Keratinocyte (primary cell): ENCODE measurements at places on chromosomes 1 and 21.

DNA sequence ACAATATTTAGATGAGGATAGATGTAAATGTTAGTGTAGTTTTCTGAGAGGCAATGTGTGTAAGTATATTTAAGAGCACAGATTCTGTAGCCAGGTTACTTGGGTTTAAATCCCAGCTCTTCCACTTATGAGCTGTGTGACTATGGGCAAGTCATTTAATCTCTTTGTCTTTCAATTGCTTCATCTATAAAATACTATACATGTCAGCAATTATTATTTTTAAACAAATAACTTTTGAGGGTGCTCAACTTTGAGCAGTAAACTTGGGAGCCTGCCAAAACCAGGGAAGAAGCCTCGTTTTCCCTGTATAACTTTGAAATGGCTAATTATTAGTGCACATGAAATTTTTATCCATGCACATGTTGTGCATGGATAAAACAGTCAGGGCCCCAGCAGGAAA is 222.8 kb downstream of the FOXD2 start:
- DNase-seq: no peak

GRCh38 chr21:37984416-37984815 is 68.2 kb upstream of the KCNJ6 start:
- DNase-seq: peak; percentile 21

- DNase-seq: no peak
Measured at GRCh38 chr21:42194863-42195262, 24.1 kb upstream of the ABCG1 start.

DNA sequence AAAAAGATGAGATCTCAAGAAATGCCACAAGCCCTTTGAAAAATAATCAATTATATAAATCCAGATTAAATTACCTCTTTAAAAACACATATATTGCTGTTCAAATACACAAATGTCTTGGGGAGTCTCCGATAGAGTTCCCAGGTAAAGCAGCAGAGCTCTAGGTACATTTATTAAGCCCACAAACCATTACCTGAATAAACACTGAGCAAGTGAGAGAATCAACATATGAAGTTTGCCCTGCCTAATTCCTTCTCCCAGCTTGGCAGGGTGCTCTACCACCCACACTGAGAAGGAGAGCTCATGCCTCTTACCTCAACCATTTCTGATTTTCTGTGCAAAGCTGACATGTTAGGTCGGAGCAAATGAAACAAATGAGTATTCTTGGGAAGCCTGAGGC is 402.4 kb downstream of the KCNH1 start:
- no peak for DNase-seq

- no peak for DNase-seq
Measured at GRCh38 chr1:247366926-247367645, 35.4 kb upstream of the ZNF496 start.

- no peak for DNase-seq
Measured at GRCh38 chr21:41848533-41848932, 30.6 kb downstream of the PRDM15 start.

- no peak for DNase-seq
Measured at GRCh38 chr21:36747041-36747814, 48.3 kb downstream of the SIM2 start.

GRCh38 chr1:183198463-183198862 is 12.4 kb downstream of the LAMC2 start:
- DNase-seq: no peak

DNA sequence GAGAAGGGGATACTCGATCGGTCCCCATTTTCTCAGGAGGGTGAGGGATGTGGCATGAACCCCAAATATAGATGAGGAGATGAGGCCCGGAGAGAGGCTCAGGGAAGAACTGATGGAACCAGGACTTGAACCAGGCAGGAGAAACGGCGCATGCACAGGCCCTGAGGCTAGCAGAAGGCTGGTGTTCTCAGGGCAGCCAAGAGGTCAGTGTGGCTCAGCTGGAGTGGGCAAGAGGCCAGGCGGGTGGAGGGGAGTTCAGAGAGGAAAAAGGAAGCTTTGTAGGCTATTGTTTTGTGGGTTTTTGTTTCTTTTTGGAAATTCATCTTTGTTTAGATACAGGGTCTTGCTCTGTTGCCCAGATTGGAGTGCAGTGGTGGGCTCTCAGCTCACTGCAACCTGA is 122.0 kb downstream of the LACTBL1 start:
- DNase-seq: no peak

DNA sequence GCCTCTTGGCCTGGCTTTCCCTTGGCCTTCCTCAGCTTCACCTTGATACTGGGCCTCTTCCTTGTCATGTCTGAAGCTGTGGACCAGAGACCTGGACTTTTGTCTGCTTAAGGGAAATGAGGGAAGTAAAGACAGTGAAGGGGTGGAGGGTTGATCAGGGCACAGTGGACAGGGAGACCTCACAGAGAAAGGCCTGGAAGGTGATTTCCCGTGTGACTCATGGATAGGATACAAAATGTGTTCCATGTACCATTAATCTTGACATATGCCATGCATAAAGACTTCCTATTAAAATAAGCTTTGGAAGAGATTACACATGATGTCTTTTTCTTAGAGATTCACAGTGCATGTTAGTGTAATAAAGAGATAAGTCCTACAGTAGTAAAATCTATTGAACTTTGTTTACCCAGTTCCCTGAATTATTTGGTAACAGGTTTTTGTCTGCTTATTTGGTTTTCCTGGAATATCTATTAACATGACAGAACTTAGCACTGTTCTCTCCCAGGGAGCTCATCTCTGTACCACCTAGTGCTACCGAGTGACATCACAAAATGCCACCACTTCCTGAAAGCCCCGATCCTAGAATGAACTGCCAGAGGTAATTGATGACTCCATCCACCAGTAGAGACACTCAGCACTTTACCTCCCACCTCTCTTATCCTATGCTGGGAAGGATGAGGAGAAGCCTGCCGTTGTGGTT is 22.2 kb downstream of the UBE2T start:
- DNase-seq: no peak

GRCh38 chr1:190439447-190439846 is 38.2 kb downstream of the BRINP3 start:
- no peak for DNase-seq

GRCh38 chr1:44408632-44409602 is 3.9 kb downstream of the RNF220 start:
- DNase-seq: no peak

- DNase-seq: no peak
Measured at GRCh38 chr1:30768830-30769718, 11.5 kb upstream of the LAPTM5 start.

DNA sequence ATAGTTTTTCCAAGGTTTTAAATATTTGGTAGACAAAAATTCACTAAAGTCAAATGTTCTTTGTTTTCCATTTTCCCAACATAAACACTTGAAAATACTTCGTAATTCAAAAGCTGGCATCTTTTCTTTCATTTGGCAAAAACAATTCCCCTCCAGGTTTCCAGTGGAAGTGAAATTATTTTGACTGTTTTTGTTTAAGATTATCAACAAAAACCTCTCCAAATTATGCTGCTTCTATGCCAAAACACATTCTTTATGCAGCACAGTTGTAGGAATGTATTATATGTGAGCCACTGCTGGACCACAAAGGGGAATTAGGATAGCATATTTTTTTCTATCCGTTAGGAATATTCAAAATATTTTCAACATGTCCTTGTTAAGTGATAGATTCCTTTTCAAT is 44.1 kb downstream of the SLC5A9 start:
- no peak for DNase-seq

DNA sequence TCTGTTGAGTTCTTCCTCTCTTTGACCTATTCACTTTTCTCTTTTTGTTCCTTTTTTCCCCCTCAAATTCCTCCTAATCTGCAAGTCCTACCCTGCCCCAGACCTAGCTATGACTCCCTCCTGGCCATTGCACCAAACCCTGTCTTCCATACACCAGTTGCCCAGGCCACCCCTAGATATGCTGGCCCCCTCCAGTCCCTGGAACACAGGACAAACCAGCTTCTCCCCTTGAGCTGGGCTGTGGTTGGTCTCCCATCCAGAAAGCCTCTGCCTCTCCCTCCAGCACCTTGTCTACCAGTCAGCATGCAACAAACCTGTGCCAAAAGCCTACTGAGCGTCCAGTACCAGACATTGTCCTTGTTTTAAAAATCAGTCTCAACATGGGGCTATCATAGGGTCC is 59.4 kb downstream of the ELK4 start:
- DNase-seq: no peak

- DNase-seq: no peak
Measured at GRCh38 chr1:31976401-31976800, 37.3 kb upstream of the KHDRBS1 start.

- DNase-seq: no peak
Measured at GRCh38 chr1:243732637-243733036, 117.4 kb downstream of the AKT3 start.

GRCh38 chr1:229127301-229127700 is 143.6 kb upstream of the RAB4A start:
- no peak for DNase-seq

DNA sequence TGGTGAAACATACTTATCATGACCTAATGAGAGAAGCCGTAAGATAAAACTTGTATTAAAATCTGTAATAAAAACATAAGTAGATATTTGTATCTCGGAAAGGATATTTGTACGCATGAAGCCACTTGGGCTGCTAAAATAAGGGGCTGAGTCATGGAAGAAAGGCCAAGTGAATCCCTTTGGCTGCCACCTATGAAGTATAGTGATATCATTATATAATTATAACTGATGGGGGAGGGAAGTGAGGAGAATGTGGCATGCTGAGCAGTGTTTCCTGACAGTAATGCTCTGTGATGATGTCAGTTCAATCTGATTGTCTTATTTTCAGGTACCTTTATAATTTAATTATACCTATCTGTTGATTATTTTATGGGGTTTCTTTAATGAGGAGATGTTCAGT is 13.6 kb downstream of the RWDD3 start:
- no peak for DNase-seq

DNA sequence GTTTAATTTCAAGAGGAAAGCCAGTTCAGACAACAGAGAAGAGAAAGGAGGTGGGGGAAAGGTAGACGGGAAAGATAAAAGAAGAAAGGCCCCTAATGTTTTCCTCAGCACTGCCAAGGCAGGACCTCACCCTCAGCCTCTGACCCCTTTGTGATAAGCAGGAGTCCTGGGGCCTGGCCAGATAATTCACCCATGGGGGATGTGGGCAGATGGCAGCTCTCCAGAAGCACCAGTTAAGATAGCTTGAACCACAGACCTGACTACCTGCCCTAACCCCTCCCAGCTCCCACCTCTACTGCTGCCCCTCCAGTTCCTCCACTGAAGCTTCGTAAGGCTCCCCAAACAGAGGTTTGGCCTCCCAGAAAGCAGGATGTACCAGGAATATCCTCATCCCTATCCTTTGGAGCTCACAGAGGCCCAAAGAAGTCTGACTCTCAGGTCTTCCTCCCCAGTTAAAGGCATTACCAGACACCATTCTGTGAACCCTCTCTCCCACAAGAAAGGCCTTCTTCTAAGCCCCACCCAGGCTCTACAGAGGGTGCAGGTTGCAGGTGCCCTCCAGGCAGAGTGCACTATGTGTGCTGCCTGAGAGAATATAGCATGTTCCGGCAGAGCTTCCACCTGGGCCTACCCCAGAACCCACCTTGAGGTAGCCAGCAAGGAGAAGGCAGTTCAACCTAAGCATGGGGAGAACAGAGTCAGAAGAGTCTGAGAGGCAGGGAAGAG is 9.2 kb upstream of the SNAPIN start:
- DNase-seq: no peak

GRCh38 chr1:30909365-30910068 is 959 bp upstream of the SDC3 start:
- DNase-seq: no peak

DNA sequence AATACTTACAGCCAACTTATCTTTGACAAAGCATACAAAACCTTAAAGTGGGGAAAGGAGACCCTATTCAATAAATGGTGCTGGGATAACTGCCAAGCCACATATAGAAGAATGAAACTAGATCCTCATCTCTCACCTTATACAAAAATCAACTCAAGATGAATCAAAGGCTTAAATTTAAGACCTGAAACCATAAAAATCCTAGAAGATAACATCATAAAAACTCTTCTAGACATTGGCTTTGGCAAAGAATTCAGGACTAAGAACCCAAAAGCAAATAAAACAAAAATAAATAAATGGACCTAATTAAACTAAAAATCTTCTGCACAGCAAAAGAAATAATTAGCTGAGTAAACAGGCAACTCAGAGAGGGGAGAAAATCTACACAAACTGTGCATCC is 335.6 kb upstream of the PBX1 start:
- DNase-seq: no peak

DNA sequence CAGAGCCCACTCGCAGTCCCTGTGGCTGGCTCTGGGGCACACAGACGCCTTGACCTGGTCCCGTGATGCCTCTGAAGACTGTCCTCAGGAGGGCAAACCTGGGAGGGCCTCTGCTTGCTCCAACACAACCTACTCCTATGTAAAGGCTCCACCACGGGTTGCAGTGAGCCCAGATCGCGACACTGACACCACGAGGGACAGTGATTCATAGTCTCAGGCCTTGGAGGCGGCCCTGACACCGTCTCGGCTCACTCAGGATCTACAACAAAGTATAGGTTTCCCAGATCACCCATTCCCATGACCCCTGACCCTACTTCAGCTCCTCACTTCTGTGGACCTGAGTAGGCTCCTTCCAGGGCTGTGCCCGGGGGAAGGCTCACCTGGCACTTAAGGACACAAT is 28.0 kb downstream of the NOL9 start:
- DNase-seq: no peak

DNA sequence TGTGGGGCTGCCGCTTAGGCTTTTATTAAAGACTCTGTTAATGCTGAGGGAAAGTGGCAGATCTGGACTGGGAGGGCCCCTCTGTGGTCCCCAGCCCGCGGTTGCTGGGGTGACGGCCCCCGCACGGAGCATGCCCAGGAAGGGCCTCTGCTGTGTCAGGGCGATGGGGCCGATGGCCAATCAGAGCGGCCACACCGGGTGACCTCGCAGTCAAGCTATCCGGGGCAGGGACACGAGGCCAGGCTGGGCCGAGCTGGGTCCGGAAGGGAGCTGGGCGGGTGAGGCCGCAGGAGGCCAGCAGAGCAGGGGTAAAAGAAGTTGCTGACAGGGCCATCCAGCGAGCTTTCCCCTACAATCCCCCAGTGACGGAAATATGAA is 145.1 kb downstream of the CASZ1 start:
- DNase-seq: no peak

GRCh38 chr1:246544001-246544400 is 22.1 kb downstream of the TFB2M start:
- DNase-seq: no peak

DNA sequence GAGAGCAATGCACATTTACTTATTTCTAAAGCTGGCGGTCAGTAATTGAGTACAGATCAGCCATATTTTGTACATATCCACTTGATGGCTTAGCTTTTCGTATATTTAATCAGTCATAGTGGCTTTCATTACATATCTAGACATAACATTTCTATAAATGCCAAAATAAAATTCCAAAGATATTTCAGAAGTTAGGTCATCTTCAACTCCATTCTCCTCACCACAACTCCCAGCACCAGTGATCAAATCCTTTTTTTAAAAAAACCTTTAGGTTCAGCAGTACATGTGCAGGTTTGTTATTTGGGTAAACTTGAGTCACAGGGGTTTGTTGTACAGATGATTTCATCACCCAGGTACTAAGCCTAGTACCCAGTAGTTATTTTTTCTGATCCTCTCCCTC is 53.9 kb upstream of the GNG4 start:
- peak; percentile 53 for DNase-seq
